ENCODE measurements at places on chromosomes 11 and 22. TPM values are rescaled to one million over a fixed set of nuclear protein-coding genes. Genes with fewer than 3 reads are reported as not detected.

GPHA2 gene
- total RNA-seq, result not detected

CENPM gene
- total RNA-seq, result 6.2 TPM

PGA5 gene
- 0.69 TPM for total RNA-seq

SCGB2A2 gene
- not detected for total RNA-seq
